Stimulated activated CD4-positive, alpha-beta T cell treated with anti-CD3 and anti-CD28 coated beads, Interleukin-2, amount 100 ng/mL, for 48 hours (primary cell): ENCODE measurements at places on chromosomes 5 and 9.

GRCh38 chr9:3359048-3359692, 166.6 kb downstream of the RFX3 start:
- DNase-seq = no peak

GRCh38 chr9:72592502-72593403, 71.3 kb downstream of the TMC1 start:
- DNase-seq = no peak

GRCh38 chr9:125904155-125904851, 157.1 kb downstream of the PBX3 start:
- DNase-seq = no peak

GRCh38 chr5:150464554-150465012, 15.0 kb upstream of the RPS14 start:
- DNase-seq = no peak

DNA sequence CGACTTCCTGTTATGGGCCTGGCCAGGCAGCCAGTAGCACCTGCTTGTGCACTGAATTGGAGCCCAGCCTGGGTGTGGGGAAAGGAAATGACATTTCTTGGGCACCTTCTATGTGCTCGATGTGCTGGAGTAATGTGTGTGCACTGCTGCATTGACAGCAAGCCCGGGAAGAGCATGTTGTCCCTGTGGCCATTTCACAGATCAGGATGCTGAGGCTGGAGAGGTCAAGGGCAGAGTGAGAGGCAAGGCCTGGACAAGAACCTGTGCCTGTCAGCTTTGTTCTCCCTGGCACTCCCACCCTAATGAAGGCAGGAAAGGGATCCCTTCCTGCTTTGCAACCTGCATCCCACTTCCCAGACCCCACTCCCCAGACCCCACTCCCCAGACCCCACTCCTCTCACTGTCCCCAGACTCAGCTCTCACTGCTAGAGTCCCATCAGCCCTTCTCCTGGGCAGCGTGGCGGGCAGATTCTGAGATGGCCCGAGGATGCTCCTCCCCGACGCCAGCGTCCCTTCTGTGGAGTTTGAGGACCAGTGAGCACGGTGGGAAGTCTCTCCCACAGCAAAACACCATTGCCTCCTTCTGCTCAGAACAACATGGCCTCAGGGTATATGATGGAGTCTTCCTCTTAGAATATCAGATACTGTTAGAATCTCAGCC, 49.6 kb downstream of the BARX1 start:
- no peak for DNase-seq

DNA sequence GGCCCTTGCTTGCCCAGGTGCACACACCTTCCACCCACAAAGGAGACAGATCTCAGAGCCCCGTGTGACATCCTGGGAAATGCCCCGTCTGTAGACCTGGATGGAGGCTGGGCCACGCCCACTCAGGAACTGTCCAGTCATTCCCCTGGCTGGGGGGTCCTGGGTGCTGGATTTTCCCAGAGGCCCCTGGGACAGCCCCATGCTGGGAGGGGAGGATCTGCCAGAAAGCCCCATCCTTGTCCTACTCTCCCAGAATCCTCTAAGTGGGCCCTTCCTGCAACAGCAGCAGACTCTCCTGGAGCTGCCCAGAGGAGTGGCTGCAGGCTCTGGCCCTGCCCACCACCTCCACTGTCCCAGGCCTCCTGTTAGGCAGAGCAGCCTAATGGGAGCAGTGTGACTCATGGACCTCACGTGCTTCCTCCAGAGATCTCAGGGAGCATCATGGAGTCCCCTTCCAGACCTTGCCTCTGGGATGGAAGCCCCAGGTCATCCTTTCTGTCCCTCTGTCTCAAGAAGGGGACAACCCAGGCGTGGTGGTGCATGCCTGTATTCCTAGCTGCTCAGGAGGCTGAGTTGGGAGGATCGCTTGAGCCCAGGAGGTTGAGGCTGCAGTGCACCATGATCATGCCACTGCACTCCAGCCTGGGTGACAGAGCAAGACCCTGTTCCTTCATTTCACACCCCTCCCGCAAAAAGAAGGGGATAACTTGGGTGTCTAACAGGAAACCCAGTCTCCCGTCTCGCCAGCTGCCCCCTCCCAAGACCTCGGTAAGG, 51.7 kb downstream of the JADE2 start:
- DNase-seq = no peak

DNA sequence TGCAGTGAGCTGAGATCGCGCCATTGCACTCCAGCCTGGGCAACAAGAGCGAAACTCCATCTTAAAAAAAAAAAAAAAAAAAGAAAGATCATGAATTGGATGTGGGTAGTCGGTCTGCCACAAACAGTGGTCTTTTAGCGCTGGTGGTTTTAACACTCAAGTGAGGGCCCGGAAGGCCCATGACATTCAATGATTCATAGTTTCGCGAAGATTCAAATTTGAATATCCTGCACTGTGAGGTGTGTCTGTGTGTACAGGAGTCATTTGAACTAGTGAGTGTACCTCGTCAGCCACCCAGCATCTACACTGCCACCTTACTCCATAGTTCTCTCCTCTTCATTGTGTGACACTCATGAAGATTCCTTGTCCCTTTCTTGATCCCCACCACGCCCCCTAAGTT, 41.3 kb downstream of the CFAP77 start:
- no peak for DNase-seq

DNA sequence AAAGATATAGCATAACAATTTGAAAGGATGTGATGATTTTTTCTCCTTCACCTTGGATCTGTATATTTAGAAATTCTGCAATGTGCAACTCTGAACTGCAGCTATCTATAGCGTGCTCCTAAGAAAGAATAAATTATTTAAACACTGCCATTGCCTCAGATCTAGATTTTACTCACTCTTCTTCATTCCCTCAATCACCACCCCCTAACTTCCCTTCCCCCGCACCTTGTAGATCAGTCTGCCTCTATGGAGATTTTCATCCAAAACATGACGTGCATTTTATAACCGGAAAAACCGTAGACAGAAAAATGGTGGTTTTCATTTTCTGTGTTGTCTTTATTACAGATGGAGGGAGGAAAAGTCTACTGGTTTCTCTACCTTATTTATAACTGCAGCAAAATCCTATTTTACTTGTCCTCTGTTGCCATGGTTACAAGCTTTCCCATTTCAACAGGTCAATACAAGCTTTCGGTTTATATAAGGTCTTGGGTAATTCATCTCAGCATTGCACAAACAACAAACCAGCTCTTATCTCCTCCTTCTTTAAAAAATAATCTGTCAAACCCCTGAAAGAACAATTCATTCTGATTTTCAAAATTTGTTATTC, 480.0 kb downstream of the TAF11L14 start:
- no peak for DNase-seq

DNA sequence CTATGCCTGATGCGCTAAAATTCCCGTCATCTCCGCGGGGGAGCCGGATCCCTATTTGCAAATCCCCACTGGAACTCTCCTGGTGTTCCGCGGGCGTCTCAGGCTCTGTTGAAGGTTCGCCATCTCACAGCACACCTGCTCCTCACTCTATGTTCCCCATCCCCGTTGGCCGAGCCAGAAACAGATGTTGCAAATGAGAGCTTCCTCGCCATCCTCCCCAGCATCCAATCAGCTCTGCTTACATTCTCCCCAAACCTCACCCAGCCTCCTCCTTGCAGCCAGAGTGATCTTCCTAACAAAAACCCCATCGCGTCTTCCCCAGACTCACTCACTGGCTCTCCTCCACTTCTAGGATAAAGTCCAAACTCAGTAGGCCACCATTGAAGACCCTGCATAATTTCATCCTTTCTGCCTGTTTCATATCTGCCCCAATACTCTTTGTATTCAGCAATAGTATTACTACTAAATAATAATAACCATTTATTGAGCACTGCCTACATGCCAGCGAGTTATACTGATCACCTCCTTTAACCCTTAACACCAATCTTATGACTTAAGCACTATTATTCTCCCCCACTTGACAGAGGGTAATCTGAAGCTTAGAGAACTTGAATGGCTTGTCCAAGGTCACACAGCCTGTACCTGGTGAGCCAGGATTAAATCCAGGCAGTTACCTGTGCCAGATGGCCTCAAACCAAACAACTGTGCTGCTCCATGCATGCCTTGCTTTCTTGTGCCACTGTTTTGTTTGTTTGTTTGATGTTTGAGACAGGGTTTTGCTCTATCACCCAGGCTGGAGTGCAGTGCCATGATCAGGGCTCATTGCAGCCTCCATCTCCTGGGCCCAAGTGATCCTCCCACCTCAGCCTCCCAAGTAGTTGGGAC, 14.0 kb downstream of the AQP7 start:
- DNase-seq = no peak

- DNase-seq = no peak
Measured at GRCh38 chr9:128540634-128541360, 11.6 kb upstream of the SPTAN1 start.

GRCh38 chr9:134683714-134684374, 42.2 kb downstream of the COL5A1 start:
- DNase-seq = no peak

GRCh38 chr9:126459126-126459525, 132.5 kb downstream of the MVB12B start:
- no peak for DNase-seq

GRCh38 chr5:107296572-107296971, 374.2 kb downstream of the EFNA5 start:
- no peak for DNase-seq

GRCh38 chr5:131783874-131784273, 12.9 kb downstream of the FNIP1 start:
- DNase-seq = no peak

DNA sequence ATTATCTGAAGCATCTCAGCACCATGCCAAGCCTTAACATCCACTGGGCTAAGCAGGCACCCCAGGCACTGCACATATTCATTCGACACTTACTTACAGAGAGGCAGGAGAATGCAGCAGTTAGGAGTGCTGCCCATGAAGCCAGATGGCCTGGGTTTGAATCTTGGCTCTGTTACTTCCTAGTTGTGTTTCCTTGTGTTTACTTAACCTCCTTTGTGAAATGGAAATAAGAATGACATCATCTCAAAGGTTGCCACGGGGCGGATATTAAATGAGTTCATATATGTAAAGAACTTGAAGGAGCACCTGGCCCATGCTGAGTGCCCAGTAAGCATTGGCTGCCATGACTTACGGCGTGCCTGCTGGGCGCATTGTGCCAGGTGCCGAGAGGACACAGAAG, 565.2 kb downstream of the CDK5RAP2 start:
- DNase-seq = no peak

- DNase-seq = no peak
Measured at GRCh38 chr5:68214482-68215207, 911 bp upstream of the PIK3R1 start.

- DNase-seq = no peak
Measured at GRCh38 chr5:55554585-55555202, 19.9 kb upstream of the PLPP1 start.

DNA sequence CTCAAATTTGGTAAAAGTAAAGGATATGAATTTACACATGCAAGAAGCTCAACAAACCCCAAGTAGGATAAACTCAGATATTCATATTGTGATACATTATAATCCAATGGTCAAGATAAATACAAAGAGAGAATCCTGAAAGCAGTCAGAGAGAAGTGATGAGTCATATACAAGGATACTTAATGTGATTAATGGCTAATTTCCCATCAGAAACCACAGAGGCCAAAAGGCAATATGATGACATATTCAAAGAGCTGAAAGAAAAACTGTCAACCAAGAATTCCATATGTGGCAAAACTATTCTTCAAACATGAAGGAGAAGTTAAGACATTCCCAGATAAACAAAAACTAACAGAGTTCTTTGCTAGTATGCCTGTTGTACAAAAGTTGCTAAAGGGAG, 19.5 kb upstream of the IRF1 start:
- DNase-seq = no peak

DNA sequence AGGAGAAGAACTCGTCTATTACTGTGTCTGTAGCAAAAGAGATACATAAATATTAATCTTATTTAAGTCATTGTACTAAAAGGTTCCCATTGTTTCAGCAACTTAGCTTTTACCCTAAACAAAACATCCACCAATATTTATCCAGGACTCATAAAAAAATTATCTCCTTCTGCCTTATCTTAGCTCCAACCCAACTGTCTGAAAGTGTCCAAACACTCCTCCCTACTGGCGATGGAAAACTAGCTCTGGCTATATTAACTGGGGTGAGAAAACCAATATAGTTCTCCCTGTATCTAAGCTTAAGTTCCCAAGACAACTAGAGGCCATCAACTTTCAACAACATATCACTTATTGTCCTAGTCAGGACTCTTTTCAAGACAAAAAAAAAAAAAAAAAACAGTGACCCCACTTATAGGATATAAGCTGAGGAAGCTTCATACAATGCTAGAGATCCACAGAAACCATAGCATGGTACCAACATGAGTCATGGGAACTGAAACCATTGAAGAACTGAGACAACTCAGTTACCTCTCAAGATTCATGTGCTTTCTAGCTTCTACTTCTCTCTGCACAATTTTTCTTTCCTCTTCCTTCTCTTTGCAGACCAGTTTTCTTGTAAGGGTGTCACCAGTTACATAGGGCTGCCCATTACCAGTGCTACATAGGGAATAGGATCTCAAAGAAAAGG, 150.7 kb upstream of the RASA1 start:
- no peak for DNase-seq
